ENCODE measurements at places on chromosomes 2 and 18. TPM values are rescaled to one million over a fixed set of nuclear protein-coding genes. Genes with fewer than 3 reads are reported as not detected.
A peak's percentile ranks its signal among the peaks of the same experiment; 100 is the strongest.

GRCh38 chr2:10004836-10005235 is 38.5 kb upstream of the KLF11 start:
- DNase-seq, result no peak

DNA sequence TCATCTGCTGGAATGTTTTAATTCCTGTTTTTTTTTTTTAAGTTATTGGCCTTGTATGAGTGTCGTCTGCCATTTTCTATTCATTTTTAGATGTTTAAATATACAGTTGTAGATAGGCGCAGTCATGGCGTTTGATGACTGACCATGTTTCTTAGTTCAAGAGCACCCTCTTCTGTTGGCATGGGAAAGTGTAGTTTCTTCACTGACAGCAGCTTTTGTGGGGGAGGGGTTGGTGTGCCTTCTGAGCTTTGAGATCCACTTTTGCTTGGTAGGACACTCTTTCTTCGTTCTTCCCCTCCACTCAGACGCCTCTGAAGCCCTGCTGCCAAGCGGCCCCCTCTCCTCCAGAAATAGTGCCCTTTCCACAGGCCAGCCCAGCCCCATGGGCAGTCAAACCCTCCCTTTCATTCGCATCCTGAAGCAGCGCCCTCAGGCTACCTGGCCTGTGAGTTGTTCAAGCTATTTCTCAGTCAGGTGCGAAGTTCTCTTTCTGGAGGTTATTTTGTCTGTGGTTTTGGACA is 492.0 kb downstream of the TNS1 start:
- DNase-seq, result peak; percentile 76

The SPATA3 gene
- polyA plus RNA-seq, result not detected

- no peak for DNase-seq
Measured at GRCh38 chr2:126704434-126705160, 48.6 kb downstream of the GYPC start.

GRCh38 chr2:12549641-12550040 is 167.1 kb upstream of the TRIB2 start:
- no peak for DNase-seq

GRCh38 chr18:9751371-9752031 is 43.4 kb downstream of the RAB31 start:
- no peak for DNase-seq

Data from right lung (tissue), 10 donors.